Keratinocyte (primary cell): ENCODE measurements at places on chromosomes 1 and 21.

DNA sequence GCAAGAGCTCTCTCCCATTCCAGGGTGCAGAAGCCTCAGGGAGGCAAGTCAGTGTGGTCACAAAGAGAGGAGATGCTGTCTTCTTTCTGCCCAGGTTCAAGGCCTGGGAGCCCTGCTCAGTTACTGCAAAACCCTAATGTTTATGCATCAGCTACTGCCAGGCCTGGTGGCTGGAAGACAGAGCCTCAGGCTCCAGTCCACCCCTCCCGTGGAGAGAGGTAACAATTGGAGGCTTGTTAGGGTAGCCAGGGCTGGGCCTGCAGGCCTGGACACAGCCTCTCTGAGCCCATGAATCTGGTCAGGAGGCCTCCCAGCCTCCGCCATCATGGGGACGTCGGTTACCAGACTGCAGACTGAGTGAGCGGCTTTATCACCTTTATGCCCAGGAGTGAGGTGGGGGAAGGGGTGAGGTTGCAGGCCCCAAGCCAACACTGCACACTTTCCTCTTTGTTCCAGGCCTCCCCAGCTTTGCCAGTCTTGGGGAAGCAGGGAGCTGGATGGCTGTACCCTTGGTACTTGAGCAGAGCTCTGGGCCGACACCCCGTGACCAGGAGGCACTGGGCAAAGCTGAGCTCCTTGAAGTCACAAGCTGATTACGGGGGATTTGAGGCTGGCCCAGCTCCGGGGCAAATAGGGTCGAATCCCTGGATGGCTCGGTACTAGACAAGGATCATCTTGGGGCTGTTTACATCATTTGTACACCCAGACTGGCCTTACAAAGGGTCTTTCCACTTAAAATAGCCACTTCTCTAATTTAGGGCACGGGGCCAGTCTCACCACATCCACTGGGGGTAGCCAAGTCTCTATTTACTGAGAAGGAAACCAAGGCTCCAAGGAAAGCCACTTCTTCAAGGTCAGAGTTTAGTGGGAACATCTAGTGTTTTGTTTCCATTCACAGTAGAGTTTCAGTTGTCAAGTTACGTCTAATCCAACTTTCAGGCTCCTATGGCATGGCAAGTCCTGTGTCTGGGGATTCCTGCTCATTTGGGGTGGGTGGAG is 5.2 kb downstream of the SLC2A1 start:
- H3K27ac ChIP-seq: peak overlapping the region; percentile 77
- H3K4me1 ChIP-seq: peaks cover 71% of the 10 kb centered on the region
- DNase-seq: no peak
- H3K27me3 ChIP-seq: no peaks in the 10 kb centered on the region
- peaks cover 50% of the 10 kb centered on the region for H3K36me3 ChIP-seq

GRCh38 chr1:58845942-58846341 is 62.1 kb upstream of the JUN start:
- no peak for DNase-seq
- H3K4me3 ChIP-seq: no peak overlapping the region
- H3K36me3 ChIP-seq: no peaks in the 10 kb centered on the region
- no peak overlapping the region for H3K27ac ChIP-seq

GRCh38 chr21:44999972-45000636 is 60.3 kb downstream of the SLX9 start:
- no peak for DNase-seq
- peaks cover 18% of the 10 kb centered on the region for H3K4me1 ChIP-seq
- no peak overlapping the region for H3K4me3 ChIP-seq
- peaks cover 13% of the 10 kb centered on the region for H3K27me3 ChIP-seq
- no peaks in the 10 kb centered on the region for H3K36me3 ChIP-seq

- H3K27me3 ChIP-seq: no peaks in the 10 kb centered on the region
- peak overlapping the region; percentile 86 for H3K4me3 ChIP-seq
- peak overlapping the region; percentile 82 for H3K27ac ChIP-seq
- peaks cover 2% of the 10 kb centered on the region for H3K36me3 ChIP-seq
- peaks cover 23% of the 10 kb centered on the region for H3K4me1 ChIP-seq
These were observed 1.6 kb downstream of the CPT2 start for GRCh38 chr1:53198241-53198651.

DNA sequence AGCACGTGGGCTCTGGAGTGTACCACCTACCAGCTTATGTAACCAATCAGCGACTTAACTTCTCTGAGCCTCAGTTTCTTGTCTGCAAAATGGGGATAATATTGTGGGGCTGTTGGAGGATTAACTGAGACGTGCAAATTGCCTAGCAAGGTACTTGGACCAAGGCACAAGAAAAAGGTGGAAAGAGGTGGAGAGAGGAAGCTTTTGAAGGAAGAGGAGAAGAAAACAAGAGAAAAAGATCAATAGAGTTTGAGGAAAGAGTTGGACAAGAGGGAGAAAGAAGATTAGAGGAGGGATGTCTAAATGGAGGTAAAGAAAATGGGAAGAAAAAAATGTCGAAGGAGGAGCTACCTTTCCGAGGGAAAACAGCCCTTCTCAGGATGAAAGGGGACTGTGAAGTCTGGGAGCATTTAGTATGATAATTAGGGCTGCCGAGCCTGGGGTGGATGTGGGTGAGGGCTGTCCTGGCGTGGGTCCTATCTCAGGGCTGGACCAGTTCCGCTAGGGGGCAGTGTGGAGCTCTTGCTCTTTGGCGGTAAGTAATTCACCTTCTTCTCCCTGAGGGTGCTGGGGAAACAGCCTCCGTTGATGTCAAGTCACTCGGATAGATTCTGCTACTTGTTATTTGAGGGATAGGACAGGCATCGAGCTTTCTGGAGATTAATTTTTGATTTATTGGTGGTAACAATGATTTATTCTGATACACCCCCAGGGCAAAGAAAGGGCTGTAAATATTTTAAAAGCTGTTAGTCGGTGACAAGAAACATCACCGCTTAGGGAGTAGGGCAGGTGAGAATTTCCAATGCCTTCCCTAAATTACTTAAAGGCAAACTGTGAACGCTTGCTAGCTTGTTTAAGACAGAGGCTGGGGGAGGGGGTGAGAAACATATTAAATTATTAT is 79.0 kb upstream of the NFASC start:
- no peak for DNase-seq
- H3K27ac ChIP-seq: no peak overlapping the region
- H3K36me3 ChIP-seq: no peaks in the 10 kb centered on the region
- H3K27me3 ChIP-seq: peaks cover 11% of the 10 kb centered on the region
- no peaks in the 10 kb centered on the region for H3K4me1 ChIP-seq

DNA sequence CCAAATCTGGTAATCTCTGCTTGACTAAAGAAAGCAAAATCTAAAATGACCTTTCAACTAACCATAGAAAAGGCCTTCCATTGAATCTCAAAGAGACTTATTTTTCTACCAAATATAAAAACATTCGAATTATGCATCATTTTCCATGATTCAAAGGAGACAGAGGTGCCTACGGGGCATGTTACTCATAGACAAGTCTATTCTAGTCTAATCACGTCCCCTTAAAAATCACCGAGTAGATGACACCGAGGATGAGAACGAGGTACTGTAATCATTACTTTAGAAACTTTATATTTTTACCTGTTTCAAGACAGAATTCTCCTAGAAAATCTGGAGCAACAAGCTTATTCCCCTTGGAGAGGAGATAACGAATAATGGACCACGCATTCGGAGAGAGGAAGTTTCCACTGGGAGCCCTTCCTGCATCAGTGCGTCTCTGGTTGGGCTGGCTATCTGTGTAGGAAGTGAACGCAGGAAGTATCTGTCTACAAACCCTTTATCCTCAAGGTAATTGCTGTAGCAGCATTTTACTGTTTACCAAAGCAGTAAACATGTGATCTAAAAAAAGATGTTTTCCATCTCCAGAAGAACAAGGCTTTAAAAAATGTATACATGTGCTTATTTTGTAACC is 9.5 kb downstream of the ERG start:
- peaks cover 40% of the 10 kb centered on the region for H3K4me1 ChIP-seq
- H3K27me3 ChIP-seq: no peaks in the 10 kb centered on the region
- H3K27ac ChIP-seq: peak overlapping the region; percentile 82
- peak; percentile 66 for DNase-seq
- H3K36me3 ChIP-seq: no peaks in the 10 kb centered on the region
